Fibroblast of the conjunctiva (primary cell): ENCODE measurements at places on chromosomes 2 and 18.
A peak's percentile ranks its signal among the peaks of the same experiment; 100 is the strongest.

DNA sequence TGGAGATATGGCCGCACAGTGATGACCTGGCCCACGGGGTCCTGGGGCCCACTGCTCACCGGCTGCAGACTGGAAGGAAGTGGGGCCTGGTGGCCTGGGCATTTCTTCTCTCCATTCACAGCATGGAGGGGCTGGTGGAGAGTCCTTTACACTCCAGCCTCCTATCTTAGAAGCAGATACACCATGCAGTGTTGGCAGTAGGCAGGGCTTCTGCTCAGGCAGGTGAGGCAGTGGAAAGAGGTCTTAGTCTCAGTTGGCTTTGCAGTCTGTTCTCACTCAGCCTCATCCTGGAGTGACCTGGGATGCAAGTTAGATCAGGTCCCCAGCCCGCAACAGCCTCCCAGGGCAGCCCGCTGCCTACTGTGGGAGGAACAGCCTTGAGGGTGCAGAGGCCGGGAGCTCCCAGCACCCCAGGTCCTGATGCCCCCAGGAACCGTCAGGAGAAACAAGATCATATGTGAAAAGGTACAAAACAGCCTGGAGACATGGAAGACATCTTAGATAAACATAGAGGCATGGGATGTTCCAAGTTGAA, 45.8 kb upstream of the OTOS start:
- DNase-seq = no peak

DNA sequence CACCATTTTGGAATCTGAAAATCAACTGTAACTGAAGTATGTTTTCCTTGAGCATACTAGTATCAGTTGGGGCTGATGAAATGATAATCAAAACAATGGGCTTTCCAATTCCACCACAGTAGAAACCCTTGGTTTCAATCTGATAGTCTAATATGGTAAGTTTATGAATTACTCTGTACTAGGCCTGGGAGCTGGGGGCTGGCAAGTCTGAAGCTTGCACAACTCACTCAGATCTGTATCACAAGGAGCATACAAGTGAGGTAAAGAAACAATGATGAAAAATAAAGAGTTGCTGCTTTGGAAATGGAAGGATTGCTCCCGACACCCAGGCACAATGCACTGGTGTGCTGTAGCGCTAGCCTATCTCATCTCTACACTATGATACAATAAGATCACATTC, 19.4 kb downstream of the ZEB2 start:
- no peak for DNase-seq

DNA sequence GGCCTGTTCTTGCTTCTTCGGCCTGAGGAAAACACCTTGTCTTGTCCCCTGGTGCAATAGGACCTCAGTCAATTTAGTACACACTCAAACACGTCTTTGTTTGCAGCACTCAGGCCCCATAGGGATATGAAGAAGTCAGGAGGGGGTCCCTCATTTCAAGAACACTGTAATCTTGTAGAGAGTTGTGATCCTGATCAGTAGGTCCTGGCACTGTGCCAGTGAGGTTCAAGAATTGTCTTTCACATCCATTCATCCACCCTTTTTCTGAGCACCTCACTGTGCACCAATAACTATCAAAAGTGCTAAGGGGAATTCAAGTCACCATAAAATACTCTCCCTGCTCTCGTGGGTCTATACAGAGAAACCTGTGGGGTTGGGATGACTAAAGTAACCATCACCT, 131.4 kb upstream of the LHCGR start:
- no peak for DNase-seq

GRCh38 chr2:85776672-85777071, 22.9 kb downstream of the ATOH8 start:
- DNase-seq = no peak

DNA sequence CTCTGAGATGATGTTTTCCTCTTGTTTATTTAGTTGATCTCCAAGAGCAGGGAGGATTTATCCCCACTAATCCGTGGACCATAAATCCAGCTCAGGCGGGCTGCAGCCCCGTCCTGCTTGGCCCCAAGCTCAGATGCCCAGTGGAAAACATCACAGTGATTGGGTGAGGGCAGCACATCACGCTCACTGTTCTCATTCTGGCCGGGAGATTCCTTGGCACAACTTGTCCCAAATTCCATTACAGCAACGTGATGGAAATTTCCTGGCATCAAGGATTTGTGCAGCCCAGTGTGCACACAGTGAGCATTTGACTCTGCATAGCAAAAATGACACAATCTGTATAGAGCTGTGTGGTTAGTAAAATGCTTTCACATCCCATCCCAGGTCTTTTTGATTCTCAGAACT, 96.8 kb downstream of the VAPA start:
- peak; percentile 86 for DNase-seq

- DNase-seq = peak; percentile 24
Measured at GRCh38 chr2:172311921-172312345, 115.5 kb upstream of the ITGA6 start.

- peak; percentile 66 for DNase-seq
Measured at GRCh38 chr2:188978291-188979081, 4.3 kb downstream of the COL3A1 start.

- DNase-seq = peak; percentile 48
Measured at GRCh38 chr2:64177315-64177714, 33.1 kb upstream of the PELI1 start.

DNA sequence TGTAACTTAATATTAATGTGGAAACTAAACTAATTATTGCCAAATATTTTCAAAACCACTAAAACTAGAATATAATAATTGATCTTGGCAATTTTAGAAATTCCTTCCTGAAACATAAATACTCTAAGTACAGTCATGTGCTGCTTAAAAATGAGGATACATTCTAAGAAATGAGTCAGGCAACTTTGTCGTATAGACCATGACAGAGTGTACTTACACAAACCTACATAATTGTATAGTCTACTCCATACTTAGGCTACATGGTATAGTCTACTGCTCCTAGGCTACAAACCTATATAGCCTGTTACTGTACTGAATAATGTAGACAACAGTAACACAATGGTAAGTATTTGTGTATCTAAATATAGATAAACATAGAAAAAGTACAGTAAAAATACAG, 27.6 kb downstream of the FEZ2 start:
- DNase-seq = no peak

DNA sequence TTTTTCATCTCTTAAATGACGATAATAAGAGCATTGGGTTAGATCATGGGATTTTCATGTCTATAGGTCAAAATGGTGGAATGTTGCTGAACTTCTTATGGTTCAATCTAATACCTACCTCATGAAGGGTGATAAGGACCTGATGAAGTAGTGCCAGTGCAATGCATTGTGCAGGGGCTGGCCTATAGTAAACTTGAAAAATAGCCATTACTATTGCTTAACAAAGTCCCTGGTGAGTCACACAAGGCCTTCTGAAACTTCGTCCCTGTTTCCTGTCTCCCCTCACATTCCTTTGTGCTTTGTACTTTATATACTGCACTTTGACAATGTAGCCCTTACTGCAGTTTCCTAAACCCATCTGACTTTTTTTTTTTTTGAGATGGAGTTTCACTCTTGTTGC, 515.9 kb downstream of the SLC4A3 start:
- peak; percentile 16 for DNase-seq

GRCh38 chr2:169345486-169346437, 16.6 kb downstream of the LRP2 start:
- no peak for DNase-seq

- DNase-seq = no peak
Measured at GRCh38 chr18:34676816-34677574, 33.1 kb upstream of the DTNA start.

DNA sequence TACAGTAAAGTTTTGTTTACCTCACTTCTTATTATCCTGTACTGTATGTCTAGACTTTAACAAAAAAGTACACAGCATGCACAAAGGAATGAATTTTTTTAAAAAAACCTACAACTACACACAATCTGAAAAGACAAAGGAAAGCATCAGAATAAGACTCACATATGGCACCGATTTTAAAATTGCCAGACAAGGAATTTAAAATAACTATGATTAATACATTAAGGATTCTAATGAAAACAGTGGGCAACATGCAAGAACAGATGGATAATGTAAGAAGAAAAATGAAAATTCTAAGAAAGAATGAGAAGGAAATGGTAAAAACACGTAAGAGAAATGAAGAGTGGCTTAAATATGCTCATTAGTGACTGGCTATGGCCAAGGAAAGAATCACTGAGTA, 638.2 kb downstream of the FBXO15 start:
- peak; percentile 8 for DNase-seq

GRCh38 chr2:107340955-107341354, 455.0 kb upstream of the ST6GAL2 start:
- no peak for DNase-seq

DNA sequence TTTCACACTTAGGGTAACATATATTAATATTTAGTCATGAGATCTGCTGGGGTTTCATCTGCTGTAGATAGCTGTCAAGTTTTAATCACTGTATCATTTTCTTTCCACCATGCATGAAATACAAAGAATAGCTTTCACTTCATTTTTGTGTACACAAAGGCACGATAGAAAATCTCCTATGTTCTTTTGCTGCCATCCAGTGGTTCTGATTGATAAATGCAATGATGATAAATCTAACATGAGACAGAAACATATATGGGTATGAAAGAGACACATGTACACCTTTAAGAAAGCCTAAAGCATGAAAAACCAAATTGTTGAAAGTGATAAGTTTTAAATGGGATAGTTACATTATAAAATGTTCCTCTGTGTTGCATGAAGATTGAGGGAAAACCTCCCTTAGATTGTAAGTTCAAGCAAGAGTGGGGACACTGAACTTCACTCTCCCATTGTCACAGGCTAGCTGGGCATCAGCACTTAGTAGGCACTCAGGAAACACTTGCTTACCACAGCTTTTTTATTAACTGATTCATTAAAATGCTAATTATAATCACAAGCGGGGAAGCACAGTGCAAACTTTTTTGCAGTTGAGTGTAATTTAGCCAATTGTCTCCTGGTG, 31.2 kb downstream of the C1D start:
- DNase-seq = peak; percentile 37

GRCh38 chr2:224650815-224651439, 65.2 kb downstream of the CCDC195 start:
- DNase-seq = peak; percentile 37

GRCh38 chr2:114201781-114202180, 240.7 kb upstream of the DPP10 start:
- no peak for DNase-seq

- DNase-seq = no peak
Measured at GRCh38 chr18:34704823-34705222, 5.3 kb upstream of the DTNA start.

GRCh38 chr18:51107082-51107481, 77.1 kb downstream of the SMAD4 start:
- no peak for DNase-seq

DNA sequence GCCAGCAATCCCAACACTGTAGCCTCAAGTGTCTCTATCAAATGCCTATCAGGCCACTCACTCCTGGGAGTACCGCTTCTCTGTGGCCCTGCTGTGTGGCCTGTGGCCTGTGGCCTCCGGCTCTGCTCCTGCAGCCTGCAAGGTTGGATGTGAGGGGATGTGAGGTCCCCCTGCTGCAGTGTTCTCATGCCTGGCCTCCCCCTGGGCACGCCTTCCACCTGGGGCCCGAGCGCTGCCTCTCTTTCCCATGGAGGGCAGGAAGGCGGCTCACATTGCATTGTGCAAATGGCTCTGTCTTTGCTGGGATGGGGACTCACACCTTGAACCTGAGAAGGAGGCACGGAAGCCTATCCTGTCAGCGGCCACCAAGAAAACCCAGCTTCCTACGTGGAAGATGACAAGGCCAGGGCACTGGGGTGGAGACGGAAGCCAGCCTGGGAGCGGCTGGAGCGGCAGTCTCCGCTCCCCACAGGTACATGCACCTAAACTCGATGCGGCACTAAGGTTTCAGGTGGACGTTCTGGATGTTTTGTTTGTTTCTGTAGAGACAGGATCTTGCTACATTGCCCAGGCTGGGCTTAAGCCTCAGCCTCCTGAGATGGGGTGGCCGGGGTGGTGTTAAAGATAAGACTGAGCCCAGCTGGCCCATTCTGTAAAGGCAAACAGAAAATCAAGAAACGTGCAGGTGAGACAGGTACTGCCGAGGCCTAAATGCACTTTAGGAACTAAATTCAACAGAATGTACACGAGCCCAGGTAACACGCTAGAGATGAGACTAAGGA, 140.1 kb downstream of the HDAC4 start:
- no peak for DNase-seq

DNA sequence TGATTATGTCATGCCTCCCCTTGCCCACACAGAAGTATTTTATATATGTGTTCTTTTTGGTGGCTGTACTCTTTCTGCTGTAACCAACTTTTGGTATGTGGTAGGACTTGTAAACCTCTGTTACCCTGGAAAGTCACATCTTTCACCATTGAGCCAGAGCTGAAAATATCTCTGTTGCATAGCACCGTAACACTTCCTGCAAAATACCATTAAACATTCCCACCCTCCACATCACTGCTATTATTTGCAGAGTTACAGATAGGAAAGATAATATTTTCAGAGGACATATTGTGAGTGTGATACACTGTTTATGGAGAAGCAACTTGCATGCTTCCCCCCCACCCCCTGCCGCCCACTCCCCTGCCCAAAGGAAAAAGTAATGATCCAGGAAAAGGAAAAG, 44.8 kb downstream of the CAB39 start:
- no peak for DNase-seq

- DNase-seq = no peak
Measured at GRCh38 chr2:135163306-135163705, 111.2 kb downstream of the RAB3GAP1 start.

- no peak for DNase-seq
Measured at GRCh38 chr18:79356435-79356834, 39.3 kb upstream of the NFATC1 start.

DNA sequence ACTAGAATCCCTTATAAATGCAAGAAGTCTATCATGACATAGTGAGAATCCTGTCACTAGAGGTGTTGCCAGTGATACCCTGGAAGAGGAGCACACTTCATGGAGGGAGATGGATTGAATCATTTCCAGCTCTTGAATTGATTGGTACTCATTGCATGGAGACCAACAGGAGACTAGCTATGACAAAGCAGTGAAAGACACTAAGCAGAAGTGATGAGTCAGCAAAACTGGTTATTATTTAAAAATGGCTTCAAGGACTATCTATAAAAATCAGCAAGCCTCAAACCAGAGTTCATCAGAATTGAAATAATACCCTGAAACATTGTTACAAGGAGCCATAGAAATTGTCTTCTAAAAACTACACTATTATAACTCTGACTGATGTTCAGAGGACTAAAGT, 200.3 kb downstream of the PDE11A start:
- DNase-seq = no peak

- DNase-seq = peak; percentile 62
Measured at GRCh38 chr2:200810252-200810997, 1.3 kb upstream of the BZW1 start.

- no peak for DNase-seq
Measured at GRCh38 chr18:47397671-47398319, 146.3 kb upstream of the SKOR2 start.

GRCh38 chr2:137467246-137467862, 496.9 kb upstream of the HNMT start:
- DNase-seq = peak; percentile 6
